ENCODE measurements at places on chromosomes 3 and 15.

DNA sequence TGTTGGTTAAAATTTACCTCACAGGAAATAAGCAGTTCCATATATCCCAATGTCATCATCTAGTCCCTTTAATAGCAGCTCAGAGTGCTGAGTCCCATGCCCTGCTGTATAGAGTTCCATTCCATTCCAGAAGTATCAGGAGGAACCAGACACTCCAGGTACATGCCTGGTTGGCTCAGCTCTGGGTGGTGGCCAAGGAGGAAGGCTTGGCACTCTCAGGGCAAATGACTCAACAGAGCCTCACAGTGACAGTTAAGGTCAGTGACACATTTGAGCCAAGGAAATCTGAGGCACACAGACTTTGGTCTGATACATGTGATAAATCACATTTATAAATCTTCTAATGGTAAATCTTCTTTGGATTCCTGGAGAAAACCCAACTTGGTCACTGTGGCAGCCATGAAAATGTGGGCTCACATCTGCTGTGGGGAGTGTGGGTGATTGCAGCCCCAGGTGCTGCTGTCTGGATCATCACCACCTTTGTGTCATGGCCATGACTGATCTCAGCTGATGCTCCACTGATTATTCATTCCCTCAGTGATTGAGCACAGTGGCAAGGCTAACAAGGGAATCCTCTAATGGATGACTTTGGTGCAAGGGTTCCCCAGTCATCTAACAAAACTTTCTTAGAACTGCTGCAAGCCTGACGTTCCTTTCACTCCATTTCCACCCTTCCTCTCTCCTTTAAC lies 9.3 kb downstream of the HHLA2 start:
- DNase-seq = peak; percentile 12

DNA sequence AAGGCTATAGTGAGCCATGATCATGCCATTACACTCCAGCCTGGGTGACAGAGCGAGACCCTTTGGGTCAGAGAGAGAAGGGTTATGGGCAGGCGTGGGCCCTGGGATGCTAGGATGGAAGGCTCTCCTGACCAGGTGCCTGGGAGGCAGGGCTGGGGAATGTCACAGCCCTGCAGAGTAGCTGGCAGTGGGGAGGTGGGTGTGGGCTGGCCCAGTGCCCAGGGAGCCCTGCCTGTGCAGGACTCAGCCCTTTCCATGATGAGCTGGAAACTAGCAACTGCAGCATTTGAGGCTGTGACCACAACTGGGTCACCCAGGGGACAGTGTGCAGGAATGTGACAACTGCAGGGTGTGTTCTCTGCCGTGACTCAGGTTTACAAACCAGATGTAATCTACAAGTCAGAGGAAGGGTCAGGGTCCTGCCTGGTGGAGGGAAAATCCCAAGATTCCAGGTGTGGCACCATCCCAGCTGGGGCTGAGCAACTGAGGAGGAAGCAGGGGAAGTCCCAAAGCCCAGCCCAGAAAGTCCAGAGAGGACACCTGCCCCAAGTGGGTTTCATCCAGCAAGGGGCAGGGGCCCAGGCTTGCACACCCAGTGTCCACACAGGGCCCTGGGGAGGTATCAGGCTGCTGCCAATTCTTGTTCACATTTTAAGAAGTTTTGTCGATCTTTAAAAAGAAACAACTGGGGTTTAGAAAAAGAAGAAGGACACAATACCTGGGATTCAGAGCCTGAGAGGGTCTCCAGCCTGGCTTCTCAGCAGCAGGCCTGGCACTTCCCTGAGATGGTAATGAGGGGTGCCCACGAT lies 45.5 kb downstream of the SLC28A1 start:
- peak; percentile 98 for DNase-seq

DNA sequence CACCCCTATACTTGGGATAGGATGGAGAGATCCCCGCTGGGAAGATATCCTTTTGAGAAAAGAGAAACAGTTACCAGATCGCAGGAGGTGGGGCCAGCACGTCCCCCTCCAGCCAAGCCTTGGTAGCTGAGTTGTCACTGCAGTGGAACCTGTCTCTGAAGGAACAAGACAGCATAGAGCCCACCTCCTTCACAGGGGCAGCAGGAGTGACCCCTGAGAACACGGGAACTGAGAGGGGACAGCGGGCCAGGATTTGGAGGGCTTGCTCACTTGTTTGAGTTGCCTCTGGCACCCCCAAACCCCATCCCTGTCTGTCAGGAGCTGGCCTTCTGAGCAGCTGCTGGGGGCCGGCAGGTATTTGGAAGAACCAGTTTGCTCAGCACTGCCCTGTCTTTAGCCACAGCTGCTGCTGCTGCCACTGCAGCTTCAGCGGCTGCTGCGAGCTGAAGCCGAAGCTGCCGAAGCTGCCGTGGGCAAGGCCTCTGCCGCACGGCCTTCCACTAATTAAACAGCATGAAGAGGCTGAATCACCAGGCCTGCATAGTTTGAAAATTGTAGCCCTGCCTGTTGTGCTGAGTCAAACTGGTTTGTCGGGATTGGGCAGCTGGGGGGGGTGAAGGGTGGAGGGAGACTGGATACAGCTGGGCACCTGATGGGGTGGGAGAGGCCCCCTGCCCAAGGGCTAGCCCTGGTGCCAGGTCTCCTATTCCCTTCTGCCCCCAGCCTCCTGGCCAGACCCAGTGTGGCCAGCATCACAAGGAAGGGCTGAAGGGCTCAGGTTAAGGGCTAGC lies 4.0 kb downstream of the EPHB3 start:
- peak; percentile 90 for DNase-seq

GRCh38 chr15:69410248-69410874 lies 3.8 kb upstream of the KIF23 start:
- DNase-seq = peak; percentile 89

- peak; percentile 55 for DNase-seq
These were observed 710 bp downstream of the LRRC57 start for GRCh38 chr15:42547918-42548248.

GRCh38 chr15:34360298-34360697 lies 6.7 kb downstream of the LPCAT4 start:
- peak; percentile 63 for DNase-seq

DNA sequence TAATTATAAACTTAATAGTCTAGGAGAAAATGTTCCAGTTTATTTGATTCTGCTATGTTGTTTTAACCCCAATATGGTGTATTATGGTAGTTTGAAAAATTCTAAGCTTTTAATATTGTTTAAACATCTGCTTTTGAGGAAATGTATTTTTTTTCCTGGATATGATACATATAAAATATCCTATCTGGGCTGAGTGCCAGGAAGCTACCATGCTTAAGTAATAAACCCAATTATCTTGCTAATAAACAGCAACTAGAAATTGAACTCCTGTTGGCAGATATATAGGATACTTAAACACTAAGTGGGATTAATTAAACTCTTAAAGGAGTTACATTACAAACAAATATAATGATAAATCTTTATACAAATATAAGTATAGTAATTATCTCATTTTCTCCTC lies 293.7 kb upstream of the GRM7 start:
- DNase-seq = no peak

DNA sequence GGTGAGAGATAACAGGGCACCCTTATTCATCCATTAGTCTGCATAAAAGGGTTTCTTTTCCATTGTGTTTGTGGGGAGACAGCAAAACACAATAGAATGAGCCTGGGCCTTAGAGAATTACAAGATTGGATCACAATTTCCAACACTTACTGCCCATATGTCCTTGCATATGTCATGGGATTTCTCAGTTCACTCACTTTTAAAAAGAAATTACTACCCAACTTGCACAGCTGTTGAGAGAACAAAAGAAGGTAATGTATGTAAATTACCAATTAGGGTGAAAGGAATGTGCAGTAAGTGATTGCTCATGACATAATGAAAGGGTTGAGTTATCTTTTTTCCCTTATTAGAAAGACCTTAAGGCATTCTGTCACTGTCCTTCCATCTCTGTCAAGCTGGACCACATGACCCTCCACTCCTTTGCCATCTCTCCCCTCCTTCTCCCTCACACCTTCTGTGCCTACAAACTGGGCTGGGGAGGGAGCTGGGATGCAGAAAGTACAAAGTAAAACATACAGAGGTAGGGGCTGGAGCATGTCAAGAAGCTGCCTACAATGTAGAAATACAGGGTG lies 244.2 kb downstream of the ZMAT3 start:
- DNase-seq = no peak

GRCh38 chr3:54342676-54343075 lies 220.3 kb downstream of the CACNA2D3 start:
- DNase-seq = no peak

DNA sequence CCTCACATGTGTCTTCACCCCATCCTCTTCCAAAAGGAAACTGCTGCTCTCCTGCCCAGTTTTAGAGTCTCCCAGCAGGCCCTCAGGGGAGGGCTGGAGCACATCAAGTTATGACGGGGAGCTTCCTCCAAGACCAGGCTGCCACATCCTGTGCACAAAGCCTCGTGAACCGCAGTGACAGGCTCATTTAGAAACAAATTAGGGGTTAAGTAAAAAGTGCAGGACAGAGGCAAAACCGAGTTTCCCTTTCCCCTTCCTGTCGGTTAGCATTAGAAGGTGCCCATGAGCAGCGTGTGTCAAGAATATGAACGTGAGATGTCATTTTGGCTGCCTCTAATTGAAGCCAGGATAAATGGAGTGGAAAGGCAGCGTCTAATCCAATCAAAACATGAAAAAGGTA lies 199.7 kb downstream of the ARRDC4 start:
- DNase-seq = no peak

DNA sequence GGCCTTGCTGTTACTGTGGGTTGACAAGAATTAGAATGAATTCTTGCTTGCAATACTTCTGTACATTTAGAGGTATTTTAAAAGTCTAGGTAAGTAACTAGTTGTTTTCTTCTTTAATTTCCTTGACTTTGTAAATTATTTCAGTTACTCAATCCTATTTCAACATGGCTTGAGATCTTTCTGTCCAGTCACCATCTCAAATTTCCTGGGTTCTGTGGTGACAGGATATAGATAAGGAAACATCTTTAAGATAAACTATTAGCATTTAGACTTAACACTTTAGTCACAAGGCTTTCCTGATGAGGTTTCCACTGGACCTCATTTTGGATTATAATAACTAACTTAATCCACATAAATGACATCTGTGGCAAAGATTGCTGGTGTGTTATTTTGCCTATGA lies 195.9 kb upstream of the DPH6 start:
- DNase-seq = no peak

DNA sequence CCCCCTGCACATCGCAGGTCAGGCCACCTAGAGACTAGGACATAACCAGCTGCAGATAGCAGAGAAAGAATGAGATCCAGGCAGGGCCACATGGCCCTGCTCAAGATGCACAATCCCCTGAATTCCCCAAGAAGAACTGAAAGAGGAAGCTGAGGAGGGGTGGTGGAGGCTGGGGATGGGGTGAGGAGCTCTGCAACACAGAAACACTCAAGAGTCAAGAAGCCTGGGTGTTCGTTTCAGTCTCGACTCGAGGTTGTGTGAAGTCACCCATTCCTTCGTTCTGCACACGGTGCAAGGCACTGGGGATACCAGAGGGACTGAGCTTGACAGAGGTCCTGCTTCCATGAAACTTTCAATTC lies 62.0 kb downstream of the TLE3 start:
- no peak for DNase-seq

DNA sequence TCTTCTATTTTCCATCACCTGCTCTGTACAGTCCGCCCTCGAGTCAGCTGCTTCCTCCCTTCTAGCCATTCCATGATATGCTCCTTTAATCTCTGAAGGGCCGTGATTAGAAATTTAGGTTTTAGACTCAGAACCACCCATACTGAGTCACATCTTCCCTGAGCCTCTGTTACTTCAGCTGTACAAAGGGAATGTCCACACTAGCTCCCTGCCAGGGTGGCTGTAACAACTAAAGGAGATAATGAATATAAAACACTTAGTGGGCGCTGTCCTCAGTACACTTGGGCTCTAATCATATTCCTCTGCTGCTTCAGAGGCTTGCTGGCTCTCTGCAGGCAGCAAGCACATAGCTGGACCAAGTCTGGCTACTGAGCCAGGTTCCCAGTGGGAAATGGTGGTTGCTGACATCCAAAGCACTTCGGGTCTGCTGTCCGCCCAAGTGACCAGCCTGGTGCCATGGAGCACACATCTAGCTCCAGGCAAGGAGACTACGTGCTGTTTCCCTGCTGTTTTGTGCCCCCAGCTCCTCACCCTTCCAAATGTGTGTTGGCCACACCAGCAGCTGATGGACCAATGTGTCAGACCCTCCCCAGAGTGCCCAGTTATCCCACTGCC lies 901 bp upstream of the CHST14 start:
- no peak for DNase-seq

GRCh38 chr3:127655641-127656040 lies 17.1 kb upstream of the ABTB1 start:
- peak; percentile 47 for DNase-seq

DNA sequence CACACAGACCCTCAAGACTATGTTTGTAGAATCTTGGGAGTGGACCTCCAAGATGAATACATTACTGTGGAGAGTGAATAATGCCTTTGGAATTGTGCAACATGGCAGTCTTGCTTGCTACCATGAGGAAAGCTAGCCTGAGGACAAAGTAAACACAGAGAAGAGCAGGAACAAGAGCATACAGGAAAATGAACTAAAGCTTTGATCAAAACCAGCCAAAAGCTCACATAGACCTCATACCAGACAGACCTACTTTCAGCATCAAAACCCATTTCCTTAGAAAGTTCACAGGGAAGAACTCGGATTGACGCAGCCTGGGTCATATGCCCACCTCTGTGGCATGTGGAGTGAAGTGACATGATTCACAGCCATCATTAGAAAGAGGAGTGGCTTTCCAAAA lies 3.3 kb upstream of the RAB8B start:
- no peak for DNase-seq

Measured in myocyte (in vitro differentiated cells).